Type B pancreatic cell (in vitro differentiated cells): ENCODE measurements at places on chromosomes 5 and 9. TPM values are rescaled to one million over a fixed set of nuclear protein-coding genes. Genes with fewer than 3 reads are reported as not detected.

The LRRTM2 gene
- 4.6 TPM in 1 of 2 replicates, not detected in the other for total RNA-seq

The IGIP gene
- 2.6 and 2.9 TPM in 2 replicates for total RNA-seq

The OR1Q1 gene
- total RNA-seq, result not detected in 2 replicates

The NR2F1 gene
- 6.6 and 126 TPM in 2 replicates for total RNA-seq

The SUSD1 gene
- 16.3 and 21.8 TPM in 2 replicates for total RNA-seq

The TXN gene
- 205 and 415 TPM in 2 replicates for total RNA-seq

The CHMP5 gene
- total RNA-seq, result 51.4 and 53.7 TPM in 2 replicates

The SH3PXD2B gene
- total RNA-seq, result 38.4 and 52.3 TPM in 2 replicates

DNA sequence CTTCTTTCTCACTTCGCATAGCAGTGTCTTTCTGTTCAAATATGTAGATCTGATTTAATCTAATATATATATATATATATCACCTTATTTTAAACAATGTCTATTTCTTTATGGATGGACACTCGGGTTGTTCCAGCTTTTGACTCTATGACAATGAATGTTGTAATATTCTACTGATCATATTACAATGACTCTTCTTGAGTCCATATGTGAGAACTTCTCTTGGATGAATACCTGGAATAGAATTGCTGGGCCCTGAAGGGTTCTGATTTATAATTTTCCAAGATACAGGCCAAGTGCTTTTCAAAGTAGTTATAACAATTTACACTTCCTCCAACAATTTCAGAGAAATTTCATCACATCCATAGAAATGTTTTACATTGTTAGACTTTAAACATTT is 28.8 kb downstream of the NTRK2 start:
- no peak overlapping the region for H3K27ac ChIP-seq
- H3K36me3 ChIP-seq, result peaks cover 11% of the 10 kb centered on the region
- no peak overlapping the region for H3K4me3 ChIP-seq
- DNase-seq, result no peak
- peaks cover 22% of the 10 kb centered on the region for H3K4me1 ChIP-seq
- H3K27me3 ChIP-seq, result peaks cover 9% of the 10 kb centered on the region

DNA sequence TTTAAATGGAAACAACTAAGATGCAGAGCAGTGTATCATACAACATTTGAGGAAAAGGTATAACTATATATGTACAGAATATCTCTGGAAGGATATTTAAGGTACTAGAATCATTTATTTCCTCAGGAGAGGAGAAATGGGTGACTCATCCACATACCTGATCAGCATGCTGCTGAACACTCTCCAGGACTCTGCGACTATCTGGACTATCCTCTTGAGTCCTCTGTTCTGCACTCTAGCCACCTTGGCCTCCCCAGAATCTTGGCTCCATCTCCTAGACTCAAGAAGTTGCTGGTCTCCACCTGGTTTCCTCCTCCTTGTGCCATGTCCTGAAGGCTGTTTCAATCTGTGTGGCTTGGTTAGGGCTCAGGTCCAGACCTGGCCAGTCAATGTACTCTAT is 8.8 kb upstream of the PRDM6 start:
- no peak for DNase-seq
- no peak overlapping the region for H3K27ac ChIP-seq
- peaks cover 80% of the 10 kb centered on the region for H3K27me3 ChIP-seq
- H3K4me1 ChIP-seq, result no peaks in the 10 kb centered on the region
- no peaks in the 10 kb centered on the region for H3K36me3 ChIP-seq
- H3K4me3 ChIP-seq, result no peak overlapping the region

- no peak for DNase-seq
- peaks cover 4% of the 10 kb centered on the region for H3K27me3 ChIP-seq
- peaks cover 9% of the 10 kb centered on the region for H3K4me1 ChIP-seq
- H3K27ac ChIP-seq, result no peak overlapping the region
- H3K36me3 ChIP-seq, result no peaks in the 10 kb centered on the region
Observed at GRCh38 chr5:160213537-160213936, 15.8 kb upstream of the FABP6 start.

GRCh38 chr9:33264003-33264472 is 470 bp downstream of the BAG1 start:
- peaks cover 17% of the 10 kb centered on the region for H3K4me1 ChIP-seq
- DNase-seq, result no peak
- H3K27me3 ChIP-seq, result no peaks in the 10 kb centered on the region

DNA sequence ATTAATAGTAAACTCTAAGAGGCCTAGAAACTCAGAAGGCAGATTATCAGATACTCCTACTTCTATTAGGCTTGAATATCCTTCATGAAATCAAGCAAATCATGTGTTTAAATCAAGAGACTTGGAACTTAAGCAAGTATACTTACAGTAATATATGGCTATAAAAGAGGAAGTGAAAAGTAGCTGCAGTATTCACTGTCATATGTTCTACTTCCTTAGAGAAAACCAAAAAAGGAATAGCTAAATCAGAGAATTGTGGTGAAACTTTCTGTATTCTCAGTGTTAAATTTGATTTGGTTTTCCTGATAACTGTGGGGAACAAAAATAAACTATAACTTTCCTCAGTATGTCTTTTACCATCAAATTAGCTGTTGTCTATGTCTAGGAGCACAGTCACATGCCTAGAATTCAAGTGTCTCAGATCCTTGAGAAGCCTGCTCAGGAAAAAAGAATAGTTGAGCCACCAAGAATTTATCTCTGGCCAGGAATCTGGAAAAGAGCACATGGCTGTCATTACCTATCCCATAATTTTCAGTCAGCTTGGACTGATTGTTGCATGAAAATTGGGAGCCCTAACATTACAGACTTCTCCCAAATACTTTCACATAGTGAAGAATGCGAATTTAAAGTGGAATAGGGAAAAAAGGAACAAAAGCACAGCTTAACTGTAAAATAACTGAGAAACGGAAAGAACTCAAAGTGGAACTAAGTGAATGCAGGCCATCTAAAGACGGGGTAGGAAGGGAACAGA is 1.7 kb downstream of the FKBP15 start:
- peaks cover 4% of the 10 kb centered on the region for H3K36me3 ChIP-seq
- H3K4me1 ChIP-seq, result peaks cover 29% of the 10 kb centered on the region
- DNase-seq, result no peak
- no peaks in the 10 kb centered on the region for H3K27me3 ChIP-seq
- peak overlapping the region; percentile 6 for H3K27ac ChIP-seq

- peak overlapping the region; percentile 0 for H3K27ac ChIP-seq
- no peaks in the 10 kb centered on the region for H3K27me3 ChIP-seq
- no peak for DNase-seq
- H3K4me3 ChIP-seq, result peak overlapping the region; percentile 18
- peaks cover 38% of the 10 kb centered on the region for H3K4me1 ChIP-seq
Observed at GRCh38 chr5:78607864-78608263, 40.7 kb downstream of the LHFPL2 start.

DNA sequence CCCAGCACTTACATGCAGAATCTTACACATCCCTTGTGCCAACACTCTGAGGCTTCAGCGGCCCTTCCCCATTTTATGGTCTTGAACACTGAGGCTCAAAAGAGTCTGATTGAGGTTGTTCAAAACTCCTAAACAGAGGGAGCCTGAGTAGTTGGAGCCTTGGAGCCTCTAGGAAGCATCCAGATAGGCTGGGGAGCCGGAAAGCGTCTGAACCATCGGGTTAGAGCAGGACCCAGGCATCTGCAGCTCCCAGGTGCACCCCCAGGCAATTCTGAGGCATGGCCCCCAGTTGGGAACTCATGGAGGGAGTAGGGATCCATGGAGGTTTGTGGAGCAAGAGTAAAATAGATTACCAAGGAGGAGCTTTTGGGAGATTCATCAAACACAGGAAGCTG is 3.8 kb downstream of the OLFML2A start:
- no peak overlapping the region for H3K4me3 ChIP-seq
- peaks cover 28% of the 10 kb centered on the region for H3K4me1 ChIP-seq
- peaks cover 30% of the 10 kb centered on the region for H3K27me3 ChIP-seq
- no peak overlapping the region for H3K27ac ChIP-seq
- H3K36me3 ChIP-seq, result no peaks in the 10 kb centered on the region
- DNase-seq, result no peak

DNA sequence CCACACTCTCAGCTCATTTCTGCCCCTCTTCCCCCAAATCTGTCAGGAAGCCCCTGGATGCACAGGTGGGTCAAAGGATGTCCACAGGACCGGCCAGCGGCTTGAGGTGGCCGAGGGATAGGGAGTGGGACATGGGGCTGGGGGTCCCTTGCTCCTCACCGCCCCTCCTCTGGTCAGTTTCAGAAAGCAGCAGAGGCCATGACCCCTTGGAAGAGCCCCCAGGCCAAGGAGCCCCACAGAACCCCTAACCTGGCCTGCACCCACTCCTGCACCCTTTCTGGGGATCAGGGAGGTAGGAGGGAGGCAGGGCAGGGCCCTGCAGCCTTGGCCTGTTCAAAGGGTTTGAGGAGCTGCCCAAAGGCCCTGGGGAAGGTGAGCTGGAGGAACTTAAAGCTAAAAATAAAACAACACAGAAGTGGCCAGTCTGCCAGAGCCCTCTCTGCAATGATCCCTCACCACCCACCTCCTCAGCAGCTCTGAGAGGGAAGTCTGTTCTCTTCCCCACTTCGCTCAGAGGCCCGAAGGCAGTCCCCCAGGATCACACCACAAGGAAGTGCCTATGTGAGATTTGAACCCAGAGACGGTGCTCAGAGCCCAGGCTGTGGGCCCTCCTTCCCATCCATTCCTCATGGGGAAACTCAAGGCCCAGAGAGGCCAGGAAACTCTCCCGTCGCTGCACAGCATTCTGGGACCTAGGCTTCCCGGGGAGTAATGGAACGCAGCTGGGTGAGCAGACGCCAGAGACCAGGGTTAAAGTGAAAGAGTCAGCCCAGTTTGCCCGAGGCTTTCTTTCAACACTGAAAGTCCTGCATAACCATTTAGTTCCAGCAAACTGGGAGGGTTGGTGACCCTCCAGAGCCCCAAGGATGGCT is 910 bp downstream of the ENG start:
- no peaks in the 10 kb centered on the region for H3K36me3 ChIP-seq
- no peak for DNase-seq
- no peak overlapping the region for H3K27ac ChIP-seq

DNA sequence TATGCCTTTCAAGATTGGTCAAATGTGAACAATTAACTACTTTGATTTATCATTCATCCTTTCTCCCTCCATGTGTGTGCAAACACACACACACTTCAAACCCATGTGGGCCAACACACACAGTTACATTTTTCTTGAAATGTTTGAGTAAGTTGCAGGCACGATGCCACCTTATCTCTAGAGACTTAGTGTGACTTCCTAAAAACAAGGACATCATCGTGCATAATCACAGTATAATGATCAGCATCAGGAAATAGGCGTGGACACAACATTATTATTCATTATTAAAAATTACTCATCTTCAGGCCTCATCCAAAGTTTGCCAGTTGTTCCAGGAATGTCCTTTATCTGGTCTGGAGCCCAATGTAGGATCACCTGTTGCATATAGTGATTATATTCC is 209.5 kb downstream of the GNA14 start:
- peaks cover 31% of the 10 kb centered on the region for H3K27me3 ChIP-seq
- H3K27ac ChIP-seq, result no peak overlapping the region
- H3K4me3 ChIP-seq, result no peak overlapping the region
- no peak for DNase-seq
- peaks cover 13% of the 10 kb centered on the region for H3K4me1 ChIP-seq
- no peaks in the 10 kb centered on the region for H3K36me3 ChIP-seq

DNA sequence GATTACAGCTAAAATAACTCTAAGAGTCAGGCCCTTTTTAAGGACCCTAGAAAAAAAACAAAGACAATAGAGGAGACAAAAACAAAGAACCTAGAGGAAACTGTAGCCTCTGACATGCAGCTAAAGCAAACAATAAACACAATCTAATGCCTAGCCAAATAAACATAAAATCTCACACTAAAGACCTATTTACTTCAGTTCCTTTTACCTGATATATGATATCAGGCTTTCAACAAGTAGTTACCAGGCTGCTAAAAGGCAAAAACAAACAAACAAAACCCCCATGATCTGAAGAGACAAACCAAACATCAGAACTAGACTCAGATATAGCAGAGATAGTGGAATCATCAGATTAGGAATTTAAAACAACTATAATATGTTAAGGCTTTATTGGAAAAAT is 226.5 kb upstream of the POU5F2 start:
- H3K4me3 ChIP-seq, result no peak overlapping the region
- no peaks in the 10 kb centered on the region for H3K4me1 ChIP-seq
- no peak for DNase-seq

GRCh38 chr5:150023136-150023535 is 22.6 kb downstream of the HMGXB3 start:
- no peak for DNase-seq
- peaks cover 40% of the 10 kb centered on the region for H3K36me3 ChIP-seq
- H3K27me3 ChIP-seq, result no peaks in the 10 kb centered on the region
- no peaks in the 10 kb centered on the region for H3K4me1 ChIP-seq

DNA sequence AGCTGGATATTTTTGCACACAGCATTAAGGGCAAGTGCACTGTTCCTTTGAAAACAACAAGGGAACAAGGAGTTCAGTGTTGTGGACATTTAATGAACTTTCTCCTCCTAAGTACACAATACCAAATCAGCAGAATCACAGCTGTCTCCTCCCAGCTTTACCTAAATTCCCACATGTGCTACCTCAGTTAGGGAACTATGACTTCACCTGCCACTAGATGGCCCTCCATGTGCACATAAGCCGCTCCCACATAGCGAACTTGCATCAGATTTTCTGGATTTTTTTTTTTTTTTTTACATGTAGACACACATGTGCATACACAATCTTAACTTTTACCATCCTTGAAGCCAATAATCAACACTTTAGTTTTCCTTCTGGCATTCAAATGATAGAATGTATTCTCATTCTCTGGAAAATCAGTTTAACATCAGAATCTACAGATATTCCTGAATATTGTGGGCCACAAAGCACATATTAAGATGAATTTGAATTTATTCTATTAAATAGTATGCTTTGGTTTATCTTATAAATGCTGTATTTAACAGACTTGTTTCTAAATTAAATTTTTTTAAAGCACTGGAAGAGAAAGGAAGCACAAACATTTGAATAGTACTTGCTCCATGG is 123.6 kb downstream of the PALM2AKAP2 start:
- H3K36me3 ChIP-seq, result no peaks in the 10 kb centered on the region
- no peak overlapping the region for H3K4me3 ChIP-seq
- no peak for DNase-seq
- peaks cover 6% of the 10 kb centered on the region for H3K27me3 ChIP-seq
- H3K4me1 ChIP-seq, result peaks cover 34% of the 10 kb centered on the region

GRCh38 chr9:852539-852938 is 11.0 kb downstream of the DMRT1 start:
- peaks cover 28% of the 10 kb centered on the region for H3K27me3 ChIP-seq
- H3K36me3 ChIP-seq, result no peaks in the 10 kb centered on the region
- H3K27ac ChIP-seq, result no peak overlapping the region
- peaks cover 5% of the 10 kb centered on the region for H3K4me1 ChIP-seq

GRCh38 chr5:122805481-122805880 is 30.6 kb downstream of the SNX2 start:
- H3K27me3 ChIP-seq, result no peaks in the 10 kb centered on the region
- H3K4me3 ChIP-seq, result no peak overlapping the region
- DNase-seq, result no peak
- no peak overlapping the region for H3K27ac ChIP-seq
- peaks cover 4% of the 10 kb centered on the region for H3K4me1 ChIP-seq

GRCh38 chr5:96896276-96896675 is 20.0 kb downstream of the ERAP2 start:
- no peak overlapping the region for H3K27ac ChIP-seq
- H3K36me3 ChIP-seq, result peaks cover 4% of the 10 kb centered on the region
- DNase-seq, result no peak
- no peaks in the 10 kb centered on the region for H3K4me1 ChIP-seq
- H3K27me3 ChIP-seq, result no peaks in the 10 kb centered on the region

- no peaks in the 10 kb centered on the region for H3K36me3 ChIP-seq
- no peak overlapping the region for H3K4me3 ChIP-seq
- H3K27ac ChIP-seq, result no peak overlapping the region
- no peaks in the 10 kb centered on the region for H3K4me1 ChIP-seq
- no peaks in the 10 kb centered on the region for H3K27me3 ChIP-seq
Observed at GRCh38 chr5:40490464-40491111, 189.1 kb upstream of the PTGER4 start.

GRCh38 chr5:135514116-135514515 is 21.6 kb downstream of the NEUROG1 start:
- H3K27ac ChIP-seq, result no peak overlapping the region
- H3K4me3 ChIP-seq, result no peak overlapping the region
- peaks cover 46% of the 10 kb centered on the region for H3K27me3 ChIP-seq
- no peaks in the 10 kb centered on the region for H3K4me1 ChIP-seq
- no peaks in the 10 kb centered on the region for H3K36me3 ChIP-seq
